ENCODE measurements at places on chromosomes 3 and 15. TPM values are rescaled to one million over a fixed set of nuclear protein-coding genes. Genes with fewer than 3 reads are reported as not detected.

DNA sequence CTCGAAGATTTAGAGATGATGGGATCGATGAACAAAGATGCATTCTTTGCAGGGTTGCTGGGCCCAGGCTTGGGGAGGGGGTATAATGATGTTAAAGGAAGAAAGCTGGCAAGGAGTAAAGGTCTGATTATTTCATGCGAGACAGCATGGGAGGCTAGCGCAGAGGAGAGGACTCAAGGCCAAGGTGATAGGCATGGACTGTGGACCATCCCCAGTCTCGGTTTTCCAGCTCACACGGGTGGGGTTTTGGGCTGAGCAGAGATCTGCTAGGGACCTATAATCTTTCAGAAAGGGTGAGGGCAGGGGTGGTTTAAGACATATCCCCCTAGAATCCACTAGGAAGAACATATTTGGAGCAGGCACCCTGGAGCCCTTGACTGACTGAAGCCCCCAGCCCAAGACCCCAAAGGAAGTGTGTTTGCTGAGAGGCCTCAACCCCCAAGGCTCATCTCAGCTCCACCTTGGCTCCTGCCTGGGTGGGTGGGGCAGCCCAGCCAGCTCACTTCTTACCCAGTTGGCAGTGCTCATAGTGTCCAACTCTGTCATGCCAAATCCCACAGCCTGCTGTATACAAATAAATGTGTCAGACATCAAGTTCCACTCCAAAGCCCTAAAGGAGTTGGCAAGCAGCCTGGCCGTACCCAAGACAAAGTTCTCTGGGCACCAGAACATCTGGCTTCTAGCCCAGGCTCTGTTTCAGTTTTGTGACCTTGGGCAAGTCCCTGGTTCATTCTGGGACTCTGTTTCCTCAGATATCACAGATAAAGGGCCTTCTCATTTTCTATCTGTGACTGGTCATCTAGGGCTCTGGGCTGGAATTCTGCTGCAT, 17.9 kb downstream of the ACSBG1 start:
- peak; percentile 96 for DNase-seq

DNA sequence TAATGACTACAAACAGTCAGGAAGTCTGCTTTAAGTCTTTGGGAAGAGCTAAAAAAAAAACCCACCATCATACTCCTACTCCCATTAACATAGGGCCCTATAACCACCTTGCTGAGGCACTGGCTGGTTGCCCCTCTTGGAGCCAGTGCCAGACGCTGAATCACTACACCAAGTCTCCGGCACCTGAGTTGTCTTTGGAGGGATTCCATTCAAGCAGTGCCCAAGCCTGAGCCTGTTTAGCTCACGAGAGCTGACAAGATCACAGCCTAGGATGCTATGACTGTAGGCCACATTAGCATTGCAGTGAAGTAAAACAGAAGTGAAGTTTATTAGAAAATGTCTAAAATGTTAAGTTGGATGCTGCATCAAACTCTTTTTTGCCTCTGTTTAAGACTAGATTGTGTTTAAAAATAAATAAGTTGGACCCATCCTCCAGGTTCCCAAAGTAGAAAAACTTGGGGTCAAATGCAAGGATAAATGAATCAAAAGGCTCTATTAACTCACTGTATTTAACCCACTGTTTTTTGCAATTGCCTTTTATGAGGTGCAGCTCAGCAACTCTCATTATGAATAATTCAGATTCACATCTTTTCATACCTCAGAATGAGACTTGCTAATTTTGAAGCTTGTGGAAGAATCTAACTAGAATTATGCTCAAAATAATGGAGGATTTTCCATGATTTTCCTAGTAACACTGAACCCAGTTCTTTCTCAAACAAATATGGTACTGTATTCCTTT, 461.9 kb downstream of the FOXP1 start:
- DNase-seq: peak; percentile 19

- no peak for DNase-seq
Observed at GRCh38 chr3:87674397-87675161, 384.2 kb downstream of the CGGBP1 start.

- no peak for DNase-seq
Observed at GRCh38 chr15:86837294-86838061, 757.8 kb downstream of the AGBL1 start.

NOX5 gene
- total RNA-seq: not detected

DNA sequence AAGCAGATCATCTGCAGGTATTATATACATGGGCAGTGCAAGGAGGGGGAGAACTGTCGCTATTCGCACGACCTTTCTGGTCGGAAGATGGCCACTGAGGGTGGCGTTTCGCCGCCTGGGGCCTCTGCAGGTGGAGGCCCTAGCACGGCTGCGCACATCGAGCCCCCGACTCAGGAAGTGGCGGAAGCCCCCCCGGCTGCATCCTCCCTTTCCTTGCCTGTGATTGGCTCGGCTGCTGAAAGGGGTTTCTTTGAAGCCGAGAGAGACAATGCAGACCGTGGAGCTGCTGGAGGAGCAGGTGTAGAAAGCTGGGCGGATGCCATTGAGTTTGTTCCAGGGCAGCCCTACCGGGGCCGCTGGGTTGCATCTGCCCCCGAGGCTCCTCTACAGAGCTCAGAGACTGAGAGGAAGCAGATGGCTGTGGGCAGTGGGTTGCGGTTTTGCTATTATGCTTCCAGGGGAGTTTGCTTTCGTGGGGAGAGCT, 639 bp downstream of the MKRN3 start:
- DNase-seq: peak; percentile 32

GRCh38 chr3:3816034-3816433, 16.8 kb downstream of the LRRN1 start:
- no peak for DNase-seq

SLC6A11 gene
- 0.95 TPM for total RNA-seq

CHRFAM7A gene
- total RNA-seq: 3.1 TPM

CHRM5 gene
- not detected for total RNA-seq

GRCh38 chr3:9037144-9037711, 74.0 kb upstream of the RAD18 start:
- DNase-seq: no peak

TAGLN3 gene
- not detected for total RNA-seq

DNA sequence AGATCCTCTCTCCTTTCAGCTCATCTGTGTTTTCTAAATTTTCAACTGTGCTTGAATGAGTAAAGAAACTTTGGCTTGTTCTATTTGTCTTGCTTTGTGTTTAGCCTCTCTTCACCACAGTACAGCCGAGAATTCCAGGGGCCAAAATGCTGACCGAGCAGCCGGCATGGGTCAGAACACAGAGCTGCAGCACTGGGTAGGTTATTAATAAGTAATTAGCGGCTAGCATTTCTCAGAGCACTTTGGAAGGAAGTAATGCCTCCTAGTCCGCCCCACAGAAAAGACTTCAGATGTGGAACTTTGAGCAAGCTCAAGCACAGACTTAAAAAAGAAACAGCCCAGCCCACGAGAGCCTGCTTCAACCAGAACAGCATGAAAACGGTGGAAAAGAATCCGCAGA, 343.9 kb downstream of the ARRDC4 start:
- DNase-seq: no peak

DTWD1 gene
- total RNA-seq: 29.3 TPM

GRCh38 chr3:182609575-182610156, 183.6 kb upstream of the ATP11B start:
- DNase-seq: no peak

GRCh38 chr15:39501366-39502081, 79.4 kb upstream of the THBS1 start:
- no peak for DNase-seq

TM4SF18 gene
- 4.5 TPM for total RNA-seq

SNRK gene
- total RNA-seq: 3.4 TPM

DNA sequence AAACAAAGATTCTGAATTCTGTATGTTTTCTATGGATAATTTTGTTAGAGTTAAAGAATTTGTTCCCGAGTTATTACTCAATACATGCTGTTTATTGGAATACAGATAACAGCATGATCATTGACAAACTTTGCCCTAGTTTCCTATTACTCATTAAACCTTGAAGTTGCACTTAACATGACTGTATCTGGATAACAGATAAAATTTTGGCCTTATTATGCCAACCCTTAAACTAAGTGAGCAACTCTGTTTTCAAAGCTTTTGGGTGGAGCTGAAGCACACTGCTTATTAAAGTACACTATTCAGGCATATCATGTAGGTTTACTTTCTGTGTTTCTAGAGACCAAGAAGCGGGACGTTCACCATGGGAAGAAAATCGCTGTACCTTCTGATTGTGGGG, at the start of gene AADAC:
Gene AADAC (plus strand): TSS at position 318 of the 400 bp plus-strand sequence. CDS start 47 bp downstream, at position 365.
- DNase-seq: no peak

DNA sequence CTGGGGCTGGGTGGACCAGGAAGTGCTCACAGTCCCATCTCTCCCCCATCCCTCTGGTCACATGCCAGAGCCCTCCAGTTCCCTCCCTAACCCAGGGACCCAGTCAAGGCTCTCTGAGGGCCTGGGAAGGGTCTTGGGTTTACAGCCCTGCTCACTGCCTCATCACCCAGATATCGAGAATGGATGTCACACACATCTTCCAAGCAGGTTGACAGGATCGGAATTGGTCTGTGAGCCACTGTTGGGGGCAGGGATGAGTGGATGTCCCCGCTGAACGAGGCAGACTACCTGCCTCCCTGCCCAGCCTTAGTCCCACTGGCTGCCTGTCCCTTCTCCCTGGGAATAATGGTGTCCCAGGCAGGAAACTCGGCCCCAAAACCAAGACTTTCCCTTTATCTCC, 20.0 kb upstream of the GOLGA6C start:
- DNase-seq: no peak

GRCh38 chr3:38614091-38614490, 35.4 kb downstream of the SCN5A start:
- no peak for DNase-seq

- no peak for DNase-seq
Observed at GRCh38 chr15:92821491-92822116, 78.5 kb upstream of the CHD2 start.

MKRN3 gene
- total RNA-seq: 12.4 TPM

DNA sequence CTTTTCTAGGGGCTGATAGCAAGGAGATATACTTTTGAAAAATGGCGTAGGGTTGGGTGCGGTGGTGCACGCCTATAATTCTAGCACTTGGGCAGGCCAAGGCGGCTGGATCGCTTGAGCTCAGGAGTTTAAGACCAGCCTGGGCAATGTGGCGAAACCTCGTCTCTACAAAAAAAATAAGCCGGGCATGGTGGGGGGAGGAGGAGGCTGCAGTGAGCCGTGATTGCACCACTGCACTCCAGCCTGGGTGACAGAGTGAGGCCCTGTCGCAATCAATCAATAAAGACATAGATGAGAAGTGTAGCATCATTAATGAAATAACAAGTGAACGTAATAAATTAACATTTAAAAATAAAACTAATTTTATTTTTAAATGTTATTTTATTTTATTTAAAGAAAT, 134.6 kb downstream of the SLCO3A1 start:
- DNase-seq: no peak

GOLGA8R gene
- not detected for total RNA-seq

SNX22 gene
- total RNA-seq: not detected

DNA sequence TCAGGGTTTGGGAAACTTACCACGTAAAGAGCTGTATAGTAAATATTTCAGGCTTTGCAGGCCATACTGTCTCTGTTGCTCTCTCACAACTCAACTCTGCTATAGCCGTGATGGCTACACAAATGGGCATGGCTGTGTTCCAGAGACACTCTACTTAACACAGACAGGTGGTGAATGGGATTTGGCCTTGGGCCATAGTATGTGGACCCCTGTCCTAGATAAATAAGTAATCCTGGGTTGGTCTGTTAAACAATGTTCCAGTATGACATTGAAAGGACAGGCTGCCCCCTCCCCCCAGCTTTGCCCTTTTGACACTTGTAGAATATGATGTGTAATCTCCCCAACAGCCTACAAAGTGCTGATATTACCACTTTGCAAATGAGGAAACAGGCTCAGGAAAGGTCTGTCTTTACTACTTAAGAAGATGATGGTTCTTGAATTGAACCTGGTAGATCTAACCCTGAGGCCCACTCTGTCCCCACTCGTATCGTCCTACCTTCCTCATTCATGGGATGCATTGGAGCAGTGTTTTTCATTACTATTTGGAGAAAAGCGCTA, 38.4 kb downstream of the SLCO3A1 start:
- no peak for DNase-seq

- DNase-seq: no peak
Observed at GRCh38 chr15:36407647-36408046, 171.8 kb upstream of the CDIN1 start.

DNA sequence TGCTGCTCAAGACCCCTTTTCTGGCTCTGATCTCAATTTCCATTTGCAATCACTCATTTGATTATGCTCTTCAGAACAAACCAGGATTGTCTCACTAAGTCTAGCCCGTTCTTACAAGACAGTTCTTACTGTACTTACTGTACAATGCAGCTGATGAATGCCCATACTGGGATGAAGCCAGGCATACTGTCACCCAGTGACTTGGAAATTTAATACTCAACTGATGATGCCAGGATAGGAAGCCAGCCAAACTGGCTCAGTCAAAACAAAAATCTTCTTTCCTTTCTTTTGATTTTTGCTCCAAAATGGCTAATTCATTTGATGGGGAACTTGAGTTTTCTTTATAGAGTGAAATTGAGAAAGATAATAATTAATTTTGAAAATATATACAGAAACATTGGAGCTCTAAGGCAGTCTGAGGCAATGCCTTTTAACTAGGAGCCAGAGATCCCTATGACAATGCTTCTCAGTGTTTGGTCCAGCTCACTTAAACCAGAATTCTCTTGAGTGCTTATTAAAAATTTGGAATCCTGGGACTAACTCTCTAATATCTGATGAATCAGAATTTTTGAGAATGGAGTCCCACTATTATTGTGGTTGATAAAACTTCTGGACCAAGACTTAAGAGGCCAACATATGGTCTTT, 265.6 kb upstream of the THBS1 start:
- DNase-seq: peak; percentile 59

DNA sequence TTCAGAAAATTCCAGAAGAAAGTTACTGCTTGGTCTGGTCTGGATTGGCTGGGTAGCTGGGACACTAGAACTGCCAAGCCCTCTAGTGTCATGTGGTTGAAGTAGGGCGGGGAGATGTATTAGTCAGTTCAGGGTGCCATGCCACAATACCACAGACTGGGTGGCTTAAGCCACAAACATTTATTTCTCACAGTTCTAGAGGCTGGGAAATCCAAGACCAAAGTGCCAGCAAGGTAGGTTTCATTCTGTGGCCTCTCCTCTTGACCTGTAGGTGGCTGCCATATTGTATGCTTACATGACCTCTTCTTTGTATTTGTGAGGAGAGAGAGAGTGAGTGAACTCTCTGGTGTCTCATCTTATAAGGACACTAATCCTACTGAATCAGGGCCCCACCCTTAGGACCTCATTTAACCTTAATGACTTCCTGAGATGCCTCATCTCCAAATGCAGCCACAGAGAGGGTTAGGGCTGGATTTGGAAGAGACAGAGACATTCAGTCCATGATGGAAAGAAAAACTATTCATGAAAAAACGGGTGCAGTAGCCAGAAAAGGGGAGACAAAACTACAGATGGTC, 18.1 kb upstream of the ZSCAN2 start:
- DNase-seq: no peak

CLDN18 gene
- not detected for total RNA-seq

All from MG63 (cell line).